ENCODE measurements at places on chromosomes 5 and 9.

- DNase-seq = no peak
These were observed 99.1 kb downstream of the ADAMTS16 start for GRCh38 chr5:5239191-5239590.

DNA sequence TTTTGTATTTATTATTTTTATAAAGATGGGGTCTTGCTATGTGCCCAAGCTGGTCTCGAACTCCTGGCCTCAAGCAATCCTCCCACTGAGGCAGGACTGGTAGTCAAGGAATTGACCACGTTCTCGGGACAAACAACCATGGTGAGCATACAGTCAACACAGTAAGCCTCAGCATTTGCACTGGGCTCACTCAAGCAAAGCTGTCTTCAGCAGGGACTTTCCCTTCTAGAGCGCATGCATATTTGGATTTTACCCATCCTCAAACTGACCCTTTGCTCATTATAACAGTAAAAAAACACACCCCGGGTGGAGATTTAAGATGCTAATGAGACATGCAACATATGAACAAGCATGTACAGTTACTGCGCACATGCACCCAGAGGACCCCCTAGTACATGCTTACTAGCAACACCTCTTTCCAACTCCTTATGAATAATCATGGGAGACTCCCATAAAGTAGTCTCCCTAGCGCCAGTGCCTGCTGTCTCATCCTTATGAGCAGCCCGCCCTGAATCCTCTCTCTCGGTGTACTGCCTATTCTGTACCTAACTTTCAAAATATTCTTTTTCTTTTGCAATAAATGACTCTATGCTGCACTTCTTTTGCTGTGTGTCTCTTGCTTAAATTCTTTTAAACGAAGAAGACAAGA is 41.5 kb downstream of the C5orf22 start:
- DNase-seq = no peak

GRCh38 chr9:92654481-92655301 is 15.2 kb downstream of the IPPK start:
- DNase-seq = no peak

DNA sequence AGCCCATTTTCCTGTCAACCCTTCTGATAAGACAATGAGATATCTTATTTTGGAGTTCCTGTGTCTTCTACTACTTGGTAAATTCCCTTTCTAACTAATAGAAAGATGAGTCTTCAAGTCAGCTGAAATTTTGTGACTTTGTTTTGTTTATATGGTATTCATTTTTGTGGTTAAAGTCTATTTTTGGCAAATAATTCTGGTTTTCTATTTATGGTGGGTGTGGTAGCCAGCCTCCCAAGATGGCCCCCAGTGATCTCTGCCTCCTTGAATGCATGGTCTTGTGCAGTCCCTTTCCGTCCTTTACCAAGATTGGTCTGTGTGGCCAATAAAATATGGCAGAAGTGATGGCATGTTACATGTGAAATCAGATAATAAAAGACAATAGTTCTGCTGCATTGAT is 91.5 kb downstream of the NR3C1 start:
- DNase-seq = no peak

DNA sequence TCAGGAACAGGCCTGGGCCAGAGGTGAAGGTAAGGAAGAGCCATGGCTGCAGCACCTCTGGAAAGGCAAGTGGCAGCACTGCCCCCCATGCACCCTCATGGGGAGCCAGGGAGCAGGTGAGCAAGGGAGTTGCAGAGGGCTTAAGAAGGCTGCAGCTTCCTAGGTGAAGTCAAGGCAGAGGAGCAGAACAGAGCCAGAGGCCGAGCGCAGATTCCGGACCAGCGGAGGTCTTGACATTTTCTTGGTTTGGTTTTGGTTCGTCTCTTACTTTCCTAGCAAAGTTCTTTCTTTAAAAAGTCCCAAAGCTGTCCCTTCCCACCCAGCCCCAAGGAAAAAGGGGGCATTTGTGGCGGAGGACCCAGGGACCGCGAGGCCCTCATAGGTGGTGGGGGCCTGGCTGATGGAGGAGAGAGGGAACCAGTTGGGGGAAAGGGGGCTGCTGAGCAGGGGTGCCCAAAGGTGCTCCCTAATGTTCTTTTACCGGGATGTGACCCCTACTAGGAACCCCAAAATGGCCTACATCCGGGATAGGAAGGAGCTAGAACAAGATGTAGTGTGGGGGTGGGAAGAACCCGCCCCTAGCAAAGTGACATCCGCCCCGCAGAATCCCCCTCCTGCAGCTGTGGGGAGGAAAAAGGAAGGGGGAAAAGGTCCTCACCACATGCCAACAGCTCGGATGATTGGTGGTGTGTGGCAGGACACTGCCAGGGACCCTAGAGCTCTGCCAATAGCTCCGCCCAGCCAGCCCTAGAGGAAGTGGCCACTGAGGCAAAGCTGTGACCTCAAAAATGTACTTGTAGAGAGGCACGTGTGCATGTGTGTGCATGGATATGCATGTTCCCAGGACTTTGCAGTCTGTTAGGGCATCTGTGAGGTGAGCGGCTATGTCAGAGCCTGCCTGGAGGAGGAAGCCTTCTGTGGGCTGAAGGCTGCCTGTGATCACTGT is 914 bp upstream of the CD72 start:
- DNase-seq = no peak

GRCh38 chr5:76074487-76075065 is 8.6 kb upstream of the SV2C start:
- no peak for DNase-seq

GRCh38 chr5:82560561-82560960 is 282.4 kb upstream of the RPS23 start:
- no peak for DNase-seq

GRCh38 chr5:38845526-38846378 is at the start of gene OSMR:
TSS of gene OSMR (plus strand) at chr5:38846012. CDS start at chr5:38869045, 23,033 bp downstream.
- peak; percentile 98 for DNase-seq

- no peak for DNase-seq
These were observed 125.2 kb downstream of the GLIS3 start for GRCh38 chr9:4174546-4175175.

DNA sequence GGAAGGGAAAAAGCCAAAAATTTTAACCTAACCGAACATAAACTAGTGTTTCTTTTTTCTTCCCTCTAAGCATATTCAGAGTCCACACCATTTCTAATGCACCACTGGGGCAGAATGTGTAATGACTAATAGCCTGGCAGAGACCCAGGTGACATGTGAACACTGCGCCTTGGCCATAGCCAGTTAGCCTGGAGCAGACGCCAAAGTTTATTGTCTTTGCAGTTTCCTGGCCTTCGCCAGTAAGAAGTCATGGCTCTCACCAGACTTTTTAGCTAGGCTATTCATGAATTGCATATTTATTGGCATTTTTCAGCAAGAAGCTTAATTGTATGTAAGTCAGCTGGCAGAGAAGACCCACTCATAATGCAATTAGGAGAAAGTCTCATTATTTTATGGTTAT is 182.8 kb upstream of the SLC27A6 start:
- DNase-seq = peak; percentile 37

GRCh38 chr9:71675857-71676165 is 92.5 kb downstream of the CEMIP2 start:
- no peak for DNase-seq

GRCh38 chr5:114469372-114469771 is 107.5 kb downstream of the KCNN2 start:
- DNase-seq = no peak
